ENCODE measurements at places on chromosomes 2 and 18. TPM values are rescaled to one million over a fixed set of nuclear protein-coding genes. Genes with fewer than 3 reads are reported as not detected.

Gene TMEM150A
- polyA plus RNA-seq: 13.3 TPM

GRCh38 chr2:181738074-181738473 is 57.8 kb upstream of the NEUROD1 start:
- H3K4me3 ChIP-seq: no peak overlapping the region
- H3K36me3 ChIP-seq: no peaks in the 10 kb centered on the region
- no peak for DNase-seq
- H3K4me1 ChIP-seq: peaks cover 4% of the 10 kb centered on the region
- no peak overlapping the region for H3K27ac ChIP-seq
- H3K27me3 ChIP-seq: no peaks in the 10 kb centered on the region

DNA sequence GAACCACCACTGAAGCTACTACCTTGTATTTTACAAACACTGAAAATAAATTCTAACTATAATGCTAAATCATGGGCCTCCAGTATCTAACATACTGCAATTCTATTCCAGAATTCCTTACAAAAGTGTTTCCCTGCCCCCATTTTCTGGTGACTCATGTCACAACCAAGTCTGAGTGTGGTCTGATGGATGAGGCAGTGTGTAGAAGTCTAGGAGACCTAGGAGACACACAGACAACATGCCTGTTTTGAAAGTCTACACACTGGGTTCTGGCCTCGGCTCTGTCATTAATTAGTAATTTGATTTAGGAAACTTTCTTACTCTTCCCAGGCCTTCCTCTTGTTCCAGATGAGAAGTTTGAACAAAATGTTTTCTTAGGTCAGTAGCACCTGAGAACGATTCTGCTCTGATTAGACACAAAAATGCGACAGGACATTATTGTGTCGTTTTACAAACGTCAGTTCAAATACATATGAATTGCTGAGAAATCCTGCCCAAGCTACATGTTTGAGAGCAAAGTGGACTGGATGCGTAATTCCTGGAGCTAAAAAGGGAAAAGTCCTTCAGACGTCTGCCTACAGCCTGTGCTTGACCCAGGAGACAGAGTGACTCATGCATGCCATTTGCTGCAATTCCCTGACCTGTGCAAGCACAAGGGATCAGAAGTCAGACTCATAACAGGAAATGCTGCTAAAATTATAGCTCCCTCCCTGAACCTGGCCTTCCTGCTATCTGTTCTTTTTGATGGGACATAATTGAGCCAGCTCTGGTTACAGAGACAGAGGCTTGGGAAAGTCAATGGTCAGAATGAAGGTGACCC is 494.4 kb downstream of the SOX11 start:
- H3K36me3 ChIP-seq: no peaks in the 10 kb centered on the region
- peak; percentile 62 for DNase-seq
- H3K4me3 ChIP-seq: no peak overlapping the region
- H3K4me1 ChIP-seq: peaks cover 4% of the 10 kb centered on the region

- no peaks in the 10 kb centered on the region for H3K27me3 ChIP-seq
- peaks cover 52% of the 10 kb centered on the region for H3K4me1 ChIP-seq
- peak; percentile 60 for DNase-seq
- H3K27ac ChIP-seq: peak overlapping the region; percentile 33
- H3K4me3 ChIP-seq: peak overlapping the region; percentile 98
Observed at GRCh38 chr2:241733391-241734207, 831 bp upstream of the D2HGDH start.
